NCI-H1105 treated with DMSO at 0.1 percent for 48 hours (cell line): ENCODE measurements at places on chromosomes 7 and 10.
A peak's percentile ranks its signal among the peaks of the same experiment; 100 is the strongest.

GRCh38 chr10:43137717-43138020 is 576 bp upstream of the CSGALNACT2 start:
- DNase-seq, result peak; percentile 16

- DNase-seq, result no peak
These were observed 11.5 kb downstream of the PPIF start for GRCh38 chr10:79358811-79359210.

- DNase-seq, result no peak
These were observed 107.6 kb downstream of the ADCY1 start for GRCh38 chr7:45681596-45682357.

DNA sequence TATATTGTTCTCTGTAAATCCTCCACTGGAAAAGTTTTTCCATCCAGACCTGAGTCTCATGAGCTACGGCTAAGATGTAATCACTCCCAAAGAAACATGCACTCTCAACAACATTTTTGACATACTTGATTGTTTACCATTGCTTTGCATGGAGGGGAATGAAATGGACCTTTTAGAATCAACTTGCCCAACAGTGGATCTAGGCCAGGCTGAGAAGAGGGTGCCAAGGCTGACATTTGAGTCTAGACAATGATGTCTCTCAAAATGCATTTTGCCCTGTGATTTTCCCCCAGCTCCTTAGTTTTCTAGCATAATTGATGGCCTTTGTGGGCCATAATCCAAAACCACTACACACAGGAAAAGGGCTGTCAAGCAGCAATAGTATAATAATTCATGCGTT is 297.9 kb upstream of the KLF6 start:
- no peak for DNase-seq

GRCh38 chr10:88116971-88117626 is 253.7 kb downstream of the PTEN start:
- no peak for DNase-seq

DNA sequence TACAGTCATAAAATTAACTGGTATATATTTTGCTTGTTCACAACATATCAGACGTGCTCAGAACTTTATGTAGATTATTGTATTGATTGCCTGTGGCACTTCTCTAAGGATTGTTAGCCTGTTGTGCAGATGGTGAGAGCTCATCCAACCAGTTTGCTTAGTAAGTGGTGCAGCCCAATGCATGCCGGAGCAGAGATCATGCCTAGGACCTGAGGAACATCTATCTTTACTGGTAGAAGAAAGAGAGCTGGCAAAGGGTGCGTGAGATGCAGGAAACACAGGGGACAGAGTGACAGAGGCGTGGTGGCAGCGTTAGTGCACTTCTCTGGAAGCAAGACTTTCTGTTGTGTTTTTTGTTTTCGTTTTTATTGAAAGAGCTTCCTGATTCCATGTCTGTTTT is 35.9 kb downstream of the CCM2 start:
- no peak for DNase-seq

DNA sequence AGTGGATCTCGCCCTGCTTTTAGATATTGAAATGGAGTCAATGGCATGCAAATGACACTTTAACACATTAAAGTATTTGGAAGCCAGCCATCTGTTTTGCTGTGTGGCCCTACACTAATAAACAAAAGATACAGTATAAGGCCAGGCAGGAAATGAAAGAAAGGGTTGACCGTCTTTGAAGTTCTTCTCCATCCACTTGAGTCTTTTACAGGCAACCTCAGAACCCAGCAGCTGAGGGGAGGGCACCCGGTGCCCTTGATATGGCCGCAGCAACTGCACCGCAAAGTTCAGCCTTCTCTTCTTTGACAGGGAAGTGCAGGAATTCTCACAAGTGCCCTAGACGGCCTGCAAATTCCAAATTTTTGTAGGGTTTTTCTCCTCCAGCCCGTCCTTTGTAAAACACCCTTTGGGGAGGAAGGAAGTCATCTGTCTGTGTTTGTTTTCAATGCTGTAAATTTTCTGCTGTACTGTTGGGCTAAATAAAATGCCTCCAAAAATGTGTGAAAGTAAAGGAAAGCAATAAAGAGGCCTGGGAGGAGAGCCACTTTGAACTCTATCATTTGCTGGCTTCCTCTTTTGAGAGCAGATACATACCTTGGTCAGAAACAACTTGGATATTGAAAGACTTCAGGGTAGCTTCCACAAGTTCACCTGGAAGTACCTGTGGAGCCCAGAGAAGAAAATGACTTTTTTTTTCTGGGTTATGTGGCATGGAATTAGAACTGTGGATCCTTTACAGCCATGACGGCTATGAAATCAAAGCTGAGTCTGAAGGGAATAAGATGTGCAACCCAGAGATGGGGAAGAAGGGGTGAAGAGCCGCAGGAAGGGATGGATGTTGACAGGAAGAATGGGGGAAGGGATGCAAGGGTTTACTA is 3.6 kb downstream of the HOXA1 start:
- no peak for DNase-seq

GRCh38 chr10:77799352-77799751 is 127.2 kb downstream of the DLG5 start:
- no peak for DNase-seq

- no peak for DNase-seq
These were observed 155.1 kb upstream of the AUTS2 start for GRCh38 chr7:69443136-69443535.

GRCh38 chr10:102602272-102603045 is 41.8 kb upstream of the TRIM8 start:
- DNase-seq, result no peak
